ENCODE measurements at places on chromosomes 7 and 10.

GRCh38 chr7:84339306-84339705, 144.7 kb upstream of the SEMA3A start:
- DNase-seq: no peak

- DNase-seq: no peak
Measured at GRCh38 chr7:153628825-153629224, 423.4 kb upstream of the DPP6 start.

GRCh38 chr10:110851020-110851612, 20.6 kb upstream of the PDCD4 start:
- no peak for DNase-seq

GRCh38 chr10:26481914-26482550, 43.9 kb downstream of the APBB1IP start:
- no peak for DNase-seq

DNA sequence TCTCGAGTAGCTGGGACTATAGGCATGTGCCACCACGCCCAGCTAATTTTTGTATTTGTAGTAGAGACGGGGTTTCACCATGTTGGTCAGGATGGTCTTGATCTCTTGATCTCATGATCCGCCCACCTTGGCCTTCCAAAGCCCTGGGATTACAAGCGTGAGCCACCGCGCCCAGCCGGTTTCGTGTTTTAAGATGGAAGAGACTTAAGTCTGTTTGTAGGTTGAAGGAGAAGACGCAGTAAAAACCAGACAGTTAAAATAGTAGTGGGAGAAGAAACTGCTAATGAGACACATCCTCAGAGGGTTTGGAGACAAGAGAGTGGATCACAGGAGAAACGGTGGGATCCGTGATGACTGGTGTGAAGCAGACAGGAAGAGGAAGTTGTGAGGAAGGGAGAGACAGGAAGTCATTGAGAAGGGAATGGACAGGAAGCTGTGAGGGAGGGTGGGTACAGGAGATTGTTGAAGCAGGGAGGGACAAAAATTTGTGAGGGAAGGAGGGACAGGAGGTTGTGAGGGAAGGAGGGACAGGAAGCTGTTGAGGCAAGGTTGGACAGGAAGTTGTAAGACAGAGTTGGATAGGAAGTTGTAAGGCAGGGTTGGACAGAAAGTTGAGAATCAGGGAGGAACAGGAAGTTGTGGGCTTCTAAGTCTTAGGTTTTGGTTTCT, 115.5 kb downstream of the WDFY4 start:
- no peak for DNase-seq
